ENCODE measurements at places on chromosomes 5 and 9.

DNA sequence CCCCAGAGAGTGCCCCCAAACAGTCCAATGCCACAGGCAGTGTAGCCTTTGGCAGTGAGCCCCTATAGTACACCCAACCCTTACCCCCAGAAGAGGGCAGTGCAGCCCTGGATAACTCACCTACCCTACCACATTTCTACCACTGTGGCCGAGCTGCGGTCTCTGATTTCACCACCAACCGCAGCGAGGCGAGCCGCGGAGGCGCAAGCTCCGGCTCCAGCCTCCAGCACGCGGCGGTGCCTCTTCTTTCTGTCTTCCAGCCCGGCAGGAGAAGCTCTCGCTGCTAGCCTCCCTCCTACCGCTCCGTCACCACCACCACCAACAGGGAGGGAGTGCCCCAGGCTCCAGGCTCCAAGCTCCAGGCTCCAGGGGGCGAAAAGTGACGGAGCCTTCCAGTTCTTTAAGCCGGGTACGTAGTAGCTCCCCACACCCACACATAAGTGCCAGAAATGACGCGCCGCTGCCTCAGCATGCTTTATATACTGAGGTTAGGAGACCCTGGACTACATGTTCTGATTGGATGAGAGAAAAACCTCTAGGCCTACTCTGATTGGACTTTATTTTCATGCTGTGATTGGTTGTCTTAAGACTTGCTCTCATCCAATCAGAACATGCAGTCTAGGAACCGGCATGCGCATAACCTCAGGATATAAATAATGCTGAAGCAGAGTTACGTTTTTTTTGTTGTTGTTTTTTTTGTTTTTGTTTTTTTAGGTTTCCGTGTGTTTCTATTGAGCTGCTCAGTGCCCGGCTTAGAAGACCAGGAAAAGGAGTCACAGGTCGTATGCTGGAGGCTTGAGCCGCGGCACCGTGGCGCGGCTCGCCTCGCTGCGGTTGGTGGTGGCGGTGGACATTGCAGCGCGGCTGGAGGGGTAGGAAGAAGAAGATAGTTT is at the start of gene PCAT7:
TSS of gene PCAT7 (plus strand) at position 645 of the 893 bp plus-strand sequence.
- DNase-seq = peak; percentile 6

DNA sequence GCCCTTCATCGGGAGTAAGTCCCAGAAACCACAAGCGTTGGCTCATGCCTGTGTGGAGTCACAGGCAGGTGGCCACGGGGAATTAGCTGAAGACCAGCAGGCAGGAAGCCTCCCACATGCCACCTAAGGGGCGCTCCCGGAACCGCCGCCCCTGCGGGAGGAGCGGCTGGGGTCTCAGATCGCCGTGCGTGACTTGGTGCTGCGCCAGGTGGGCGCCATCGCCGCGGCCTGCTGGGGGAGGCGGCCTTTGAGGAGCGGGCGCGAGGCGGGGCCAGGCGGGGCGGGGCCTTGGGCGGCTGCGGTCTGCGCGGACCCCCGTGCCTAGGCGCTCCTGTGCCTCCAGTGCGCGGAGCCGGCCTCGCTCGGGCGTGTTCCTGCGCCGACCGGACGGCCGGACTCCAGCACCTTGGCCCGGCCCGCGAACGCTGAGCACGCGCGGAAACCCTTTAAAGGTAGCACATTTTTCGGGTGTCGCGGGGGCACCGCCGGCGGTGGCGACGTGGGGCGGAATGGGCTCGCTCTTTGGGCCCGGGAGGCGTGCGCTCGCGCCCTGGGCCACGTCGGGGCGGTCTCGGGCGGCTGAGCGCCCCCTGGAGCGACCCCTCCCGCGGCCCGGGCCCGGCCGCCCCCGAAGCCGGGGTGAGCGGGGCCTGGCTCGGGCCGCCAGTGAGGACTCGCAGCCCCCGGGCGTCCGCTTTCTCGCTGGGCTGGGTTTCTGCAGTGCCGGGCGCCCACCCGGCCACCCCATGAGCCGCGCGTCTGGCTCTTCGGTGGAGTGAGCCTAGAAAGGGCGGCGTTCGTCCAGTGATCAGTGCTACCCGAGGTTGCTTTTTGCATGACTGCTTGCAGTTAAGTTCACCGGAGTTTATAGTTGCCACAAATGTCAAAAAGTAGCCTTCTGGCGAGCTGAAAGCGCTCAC is 24.5 kb downstream of the LECT2 start:
- no peak for DNase-seq

DNA sequence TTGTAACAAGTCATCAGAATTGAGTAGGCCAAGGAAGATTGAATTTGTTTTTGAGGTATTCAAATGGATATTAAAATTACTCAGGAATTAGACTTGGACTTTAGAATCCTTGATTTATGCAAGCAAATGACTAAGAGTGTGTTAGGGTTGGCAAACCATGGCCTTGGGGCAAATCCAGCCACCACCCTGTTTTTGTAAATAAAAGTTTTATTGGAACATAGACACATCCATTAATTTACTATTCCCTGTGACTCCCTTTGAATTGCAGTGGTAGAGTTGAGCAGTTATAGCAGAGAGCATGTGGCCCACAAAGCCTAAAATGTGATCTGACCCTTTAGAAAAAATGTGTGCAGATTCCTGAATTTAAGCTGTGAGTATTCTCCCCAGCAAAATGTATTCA is 115.6 kb downstream of the WDR70 start:
- DNase-seq = no peak

GRCh38 chr5:79552984-79553383 is 39.0 kb upstream of the HOMER1 start:
- no peak for DNase-seq

DNA sequence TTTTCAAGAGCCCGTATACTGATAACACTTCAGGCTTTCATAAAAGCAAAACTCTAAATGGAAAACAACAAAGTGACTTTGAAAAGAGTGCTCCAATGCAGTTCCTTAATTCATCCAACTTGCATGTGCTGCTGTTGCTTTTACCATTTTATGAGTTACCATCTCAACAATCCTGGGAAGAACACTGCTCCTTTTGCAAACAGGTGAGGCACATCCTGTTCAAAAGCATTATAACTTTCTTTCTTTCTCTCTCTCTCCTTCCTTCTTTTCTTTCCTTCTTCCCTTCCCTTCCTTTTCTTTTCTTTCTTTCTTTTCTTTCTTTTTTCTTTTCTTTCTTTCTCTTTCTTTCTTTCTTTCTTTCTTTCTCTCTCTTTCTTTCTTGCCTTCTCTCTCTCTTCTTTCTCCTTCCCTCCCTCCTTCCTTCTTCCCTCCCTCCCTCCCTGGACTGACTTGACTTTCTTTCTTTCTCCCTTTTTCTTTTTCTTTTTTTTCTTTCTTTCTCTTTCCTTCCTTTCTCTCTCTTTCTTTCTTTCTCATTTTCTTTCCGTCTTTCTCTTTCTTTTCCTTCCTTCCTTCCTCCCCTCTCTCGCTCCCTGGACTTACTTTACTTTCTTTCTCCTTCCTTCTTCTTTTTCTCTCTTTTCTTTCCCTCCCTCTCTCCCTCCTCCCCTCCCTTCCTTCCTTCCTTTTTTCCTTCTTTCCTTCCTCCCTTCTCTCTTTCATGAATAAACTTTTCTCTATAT is 11.2 kb upstream of the PARP8 start:
- DNase-seq = no peak

- no peak for DNase-seq
These were observed 5.3 kb downstream of the CDK9 start for GRCh38 chr9:127791085-127791484.

GRCh38 chr5:89147031-89147430 is 264.0 kb upstream of the MEF2C start:
- no peak for DNase-seq

- no peak for DNase-seq
These were observed 196.4 kb downstream of the SEMA6A start for GRCh38 chr5:116378007-116378776.

DNA sequence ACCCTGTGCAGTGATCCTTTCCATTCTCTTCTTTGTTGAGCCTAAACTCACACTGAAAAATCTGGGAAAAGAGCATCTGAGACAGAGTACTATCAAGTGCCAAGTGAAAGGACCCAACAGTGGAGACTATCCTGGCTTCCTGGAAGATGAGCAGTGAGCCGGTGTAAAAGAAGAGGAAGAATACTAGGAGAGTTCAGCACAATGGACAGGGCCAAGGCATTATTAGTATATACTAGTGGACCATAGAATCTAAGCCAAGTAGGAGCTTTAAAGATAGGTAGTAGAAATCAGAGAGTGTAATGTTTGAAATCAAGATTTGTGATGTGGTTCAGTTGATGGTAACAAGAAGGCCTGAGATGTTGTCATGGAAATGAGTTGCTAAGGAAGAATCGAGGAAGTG is 140.8 kb downstream of the CAMK4 start:
- no peak for DNase-seq

DNA sequence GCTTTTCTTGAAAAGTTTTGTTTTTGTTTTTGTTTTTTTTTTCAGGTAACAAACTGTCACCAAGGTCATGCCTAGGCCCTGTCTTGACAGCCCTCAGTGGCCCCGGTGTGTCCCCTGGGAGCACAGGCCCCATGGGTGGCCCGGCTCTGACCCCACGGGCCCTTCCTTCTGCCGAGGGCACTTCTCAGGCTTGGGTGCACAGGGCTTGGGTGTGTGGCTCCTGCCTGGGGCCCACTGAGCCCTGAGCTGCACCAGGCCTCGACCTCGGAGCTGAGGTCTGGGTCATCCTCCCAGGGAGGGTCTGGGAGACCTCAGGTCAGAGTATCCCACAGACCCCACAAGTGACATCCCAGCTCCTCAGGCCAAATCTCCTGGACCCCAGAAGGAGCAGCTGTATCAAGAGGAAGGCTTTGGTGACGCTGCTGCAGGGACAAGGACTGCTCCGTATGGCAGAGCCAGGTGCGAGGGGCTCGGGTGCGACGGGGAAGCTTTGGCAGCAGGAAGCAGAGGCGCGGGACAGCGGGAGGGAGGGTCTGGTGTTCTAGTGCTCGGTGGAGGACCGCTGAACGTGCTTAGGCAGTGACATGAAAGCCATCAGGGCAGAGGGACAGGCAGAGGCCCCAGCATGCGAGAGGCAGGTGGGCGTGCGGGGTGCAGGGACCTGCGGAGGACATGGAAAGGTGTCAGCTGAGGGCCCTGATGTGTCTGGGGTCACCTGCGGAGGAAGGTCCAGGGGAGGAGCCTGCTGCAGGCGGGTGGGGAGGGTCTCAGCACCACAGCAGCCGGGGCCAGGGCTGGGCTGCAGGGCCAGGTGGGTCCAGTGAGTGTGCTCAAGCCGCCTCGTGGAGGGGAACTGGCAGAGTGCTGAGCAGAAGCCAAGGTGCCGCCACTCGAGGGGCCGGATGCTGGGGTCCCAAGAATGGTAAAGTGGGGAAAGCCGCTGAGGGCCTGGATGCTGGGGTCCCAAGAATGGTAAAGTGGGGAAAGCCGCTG is 18.4 kb upstream of the SLC9A3 start:
- no peak for DNase-seq

DNA sequence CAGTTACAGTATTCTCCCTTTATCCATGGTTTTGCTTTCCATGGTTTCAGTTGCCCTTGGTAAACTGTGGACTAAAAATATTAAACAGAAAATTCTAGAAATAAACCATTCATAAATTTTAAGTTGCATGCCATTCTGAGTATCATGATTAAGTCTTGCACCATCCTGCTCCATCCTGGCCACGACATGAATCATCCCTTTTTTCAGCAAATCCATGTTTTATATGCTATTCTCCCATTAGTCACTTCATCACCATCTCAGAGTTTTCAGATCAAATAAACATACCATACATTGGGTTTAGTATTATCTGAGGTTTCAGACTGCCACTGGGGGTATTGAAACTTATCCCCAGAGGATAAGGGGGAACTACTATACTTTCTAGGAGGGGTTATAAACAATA is 234.4 kb upstream of the ATP10B start:
- DNase-seq = no peak

DNA sequence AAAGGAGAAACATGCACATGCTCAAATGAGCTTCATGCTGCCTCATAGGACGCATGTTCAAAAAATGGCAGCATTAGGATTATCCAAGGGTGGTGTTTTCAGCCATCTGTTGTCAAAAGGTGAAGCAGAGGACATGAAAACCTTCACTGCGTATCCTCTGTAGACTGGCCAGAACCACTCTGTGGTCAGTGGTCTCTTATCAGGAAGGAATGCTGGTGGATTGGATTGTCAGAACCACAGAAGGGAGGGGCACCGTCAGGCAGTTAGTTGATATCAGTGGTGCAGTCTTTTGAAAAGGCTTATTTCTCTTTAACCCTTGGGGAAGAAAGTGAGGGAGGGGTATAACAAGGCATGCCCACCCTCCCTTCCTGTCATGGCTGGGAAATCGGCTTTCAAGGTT is 100.1 kb downstream of the FBXL7 start:
- no peak for DNase-seq

GRCh38 chr5:73911761-73912393 is 285.9 kb downstream of the ARHGEF28 start:
- DNase-seq = no peak

- DNase-seq = no peak
These were observed 195.2 kb downstream of the PTTG1 start for GRCh38 chr5:160616712-160617497.

DNA sequence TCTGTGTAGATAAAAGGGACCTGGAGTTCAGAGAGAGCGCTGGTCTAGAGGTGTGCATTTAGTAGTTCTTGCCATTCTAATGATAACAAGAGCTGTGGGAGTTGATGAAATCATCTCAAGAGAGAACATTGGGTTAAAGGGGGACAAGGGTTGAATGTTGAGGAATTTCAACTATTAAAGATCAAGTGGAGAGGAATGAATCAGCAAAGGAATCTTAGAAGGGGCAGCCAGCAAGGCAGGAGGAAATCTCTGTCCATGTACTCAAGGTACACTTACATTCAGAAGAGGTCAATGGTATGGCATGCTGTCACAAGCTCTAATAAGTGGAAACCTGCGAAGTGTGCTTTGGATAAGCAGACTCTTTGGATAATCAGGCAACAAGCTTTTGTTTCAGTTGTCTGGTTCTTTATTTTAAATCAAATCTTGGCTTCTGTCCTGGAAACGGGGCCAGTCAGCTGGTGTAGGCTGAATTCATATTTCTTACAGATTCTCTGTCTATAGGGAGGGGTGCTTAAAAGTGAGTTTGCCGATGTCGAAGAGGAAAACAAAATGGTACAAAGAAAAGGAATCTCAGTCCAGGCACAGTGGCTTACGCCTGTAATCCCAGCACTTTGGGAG is 320.5 kb upstream of the CD180 start:
- DNase-seq = no peak

DNA sequence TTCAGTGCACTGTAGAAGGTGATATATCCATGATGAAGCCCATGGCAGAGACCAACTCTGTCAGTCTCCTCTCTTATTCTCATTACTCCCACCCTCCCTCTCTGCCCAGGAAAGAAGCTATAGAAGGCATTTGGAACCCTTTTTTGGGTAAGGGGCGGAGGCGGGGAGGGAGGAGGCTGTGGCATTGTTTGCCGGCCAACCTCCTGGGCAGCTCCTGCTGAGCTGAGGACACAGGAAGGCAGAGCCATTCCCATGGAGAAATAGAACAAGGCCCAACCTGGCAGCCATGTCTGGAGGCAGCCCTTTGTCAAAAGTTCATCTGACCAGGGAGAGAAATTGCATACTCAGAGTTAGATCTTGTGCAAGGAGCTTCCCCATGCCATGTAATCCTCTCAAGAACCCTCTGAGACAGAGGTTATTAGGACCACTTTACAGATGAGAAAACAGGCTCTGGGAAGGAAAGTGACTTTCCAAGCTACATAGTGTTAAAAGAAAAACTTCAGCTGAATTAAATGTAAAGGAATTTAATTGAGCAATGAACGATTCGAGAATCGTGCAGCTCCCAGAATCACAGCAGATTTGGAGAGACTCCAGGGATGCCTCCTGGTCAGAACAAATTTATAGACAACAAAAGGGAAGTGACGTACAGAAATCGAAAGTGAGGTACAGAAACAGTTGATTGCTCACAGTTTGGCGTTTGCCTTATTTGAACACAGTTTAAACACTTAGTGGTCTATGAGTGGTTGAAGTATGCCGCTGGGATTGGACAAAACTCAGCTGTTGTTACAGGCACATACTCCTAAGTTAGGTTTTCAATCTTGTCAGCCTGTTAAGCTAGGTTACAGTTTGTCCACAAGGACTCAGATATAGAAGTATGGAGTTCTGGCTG is 158.6 kb downstream of the MELK start:
- DNase-seq = no peak

Measured in activated CD4-positive, alpha-beta T cell treated with anti-CD3 and anti-CD28 coated beads, Interleukin-2, amount 50 U/mL, for 1 hour (primary cell).